ENCODE measurements at places on chromosomes 7 and 10.

DNA sequence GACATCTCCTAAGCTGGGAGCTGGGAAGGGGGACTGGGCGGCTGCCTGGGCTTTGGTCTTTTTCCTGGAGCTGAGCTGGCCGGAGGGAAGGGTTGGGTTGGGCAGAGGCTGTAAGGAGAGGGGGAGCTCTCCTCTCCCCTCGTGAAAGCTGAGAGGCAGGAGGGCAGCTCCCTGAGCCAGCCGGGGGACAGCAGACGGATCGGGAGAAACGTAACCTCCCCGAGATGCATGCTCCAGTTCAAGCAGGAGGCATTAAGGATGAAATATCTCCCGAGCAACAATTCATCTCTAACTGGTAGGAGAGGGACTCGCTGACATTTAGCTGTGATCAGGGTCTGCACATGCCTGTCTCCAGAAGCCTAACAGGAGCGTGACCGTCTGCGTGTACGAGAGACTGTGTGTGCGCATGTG, 19.9 kb upstream of the LBX1 start:
- no peak for DNase-seq

DNA sequence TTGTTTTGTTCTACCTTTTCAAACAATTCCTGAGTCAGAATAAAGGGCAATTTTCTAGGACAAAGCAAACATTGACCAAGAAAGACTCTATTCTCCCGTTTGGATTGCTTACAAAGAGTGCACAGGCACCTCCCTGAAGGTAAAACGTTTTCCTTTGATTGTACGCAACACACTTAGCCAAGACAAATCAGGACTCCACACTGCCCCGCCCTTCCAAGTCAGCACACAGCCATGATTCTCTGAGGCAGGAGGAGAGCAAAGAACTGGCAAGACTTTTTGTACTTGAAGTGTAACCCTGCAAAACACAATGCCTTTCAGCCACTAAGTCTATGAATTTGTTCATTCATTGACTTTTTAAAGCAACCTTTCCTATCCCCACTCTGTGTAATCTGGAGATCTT, 85.0 kb upstream of the FAM180A start:
- DNase-seq: no peak

DNA sequence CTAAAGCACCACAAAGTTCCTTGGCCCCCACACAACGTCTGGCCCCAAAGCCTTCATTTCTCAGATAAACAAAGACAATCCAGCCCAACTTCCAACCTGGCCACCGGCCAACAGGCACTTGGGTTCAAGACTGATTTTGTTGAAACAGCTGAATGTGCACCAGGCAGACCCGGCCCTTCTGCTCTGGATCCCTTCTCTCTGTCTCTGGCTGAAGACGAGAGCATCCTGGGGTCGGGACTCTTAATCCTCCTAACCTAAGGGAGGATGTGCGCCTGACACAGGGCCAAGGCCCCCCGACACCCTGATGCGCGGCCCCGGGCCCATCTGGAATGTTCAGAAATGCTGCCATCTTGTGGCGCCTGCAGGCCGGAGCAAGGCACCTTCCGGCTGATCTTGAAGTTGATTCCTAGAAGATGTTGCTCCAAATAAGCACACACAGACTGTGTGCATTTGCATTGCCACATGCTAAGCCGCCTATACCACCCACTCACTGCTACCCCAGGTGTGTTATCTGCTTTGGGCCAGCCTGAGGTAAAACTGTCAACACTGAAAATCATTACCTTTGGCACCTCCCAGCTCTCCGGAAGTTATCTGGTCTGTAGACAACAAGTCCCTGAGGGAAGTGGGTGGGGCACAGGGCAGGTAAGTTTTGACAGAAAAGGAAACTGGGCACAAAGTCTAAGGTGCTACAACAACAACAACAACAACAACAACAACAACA, 98.4 kb upstream of the HABP2 start:
- DNase-seq: peak; percentile 6

DNA sequence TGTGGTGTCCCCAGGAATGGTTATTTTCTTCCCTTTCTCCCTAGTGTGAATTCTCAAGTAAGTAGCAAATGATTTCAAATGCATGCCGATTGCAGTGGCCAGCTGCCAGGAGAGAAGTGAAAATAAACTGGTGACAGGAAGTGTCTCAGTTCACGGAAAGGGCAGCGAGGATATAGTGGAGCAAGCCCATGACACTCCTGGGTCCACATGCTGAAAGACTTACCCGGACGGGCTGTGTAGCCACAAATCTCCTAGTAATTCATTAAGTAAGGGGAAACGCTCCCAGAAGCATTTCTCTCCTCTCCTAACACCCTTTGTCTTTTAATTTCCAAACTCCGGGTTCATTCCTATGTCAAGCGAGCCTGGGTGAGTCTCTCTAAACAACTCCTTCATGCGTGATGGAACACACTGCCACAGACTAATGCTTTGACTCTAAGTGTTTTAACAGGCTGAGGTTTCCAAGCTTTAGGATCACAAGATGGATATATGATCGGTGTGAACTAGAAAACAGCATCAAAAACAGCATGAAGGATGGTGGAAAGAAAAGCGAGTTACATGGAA, 125.6 kb downstream of the CYP26A1 start:
- DNase-seq: no peak

GRCh38 chr10:8640301-8640700, 585.8 kb downstream of the GATA3 start:
- no peak for DNase-seq

All from bone marrow (tissue), 2 donors.